ENCODE measurements at places on chromosomes 5 and 9.

DNA sequence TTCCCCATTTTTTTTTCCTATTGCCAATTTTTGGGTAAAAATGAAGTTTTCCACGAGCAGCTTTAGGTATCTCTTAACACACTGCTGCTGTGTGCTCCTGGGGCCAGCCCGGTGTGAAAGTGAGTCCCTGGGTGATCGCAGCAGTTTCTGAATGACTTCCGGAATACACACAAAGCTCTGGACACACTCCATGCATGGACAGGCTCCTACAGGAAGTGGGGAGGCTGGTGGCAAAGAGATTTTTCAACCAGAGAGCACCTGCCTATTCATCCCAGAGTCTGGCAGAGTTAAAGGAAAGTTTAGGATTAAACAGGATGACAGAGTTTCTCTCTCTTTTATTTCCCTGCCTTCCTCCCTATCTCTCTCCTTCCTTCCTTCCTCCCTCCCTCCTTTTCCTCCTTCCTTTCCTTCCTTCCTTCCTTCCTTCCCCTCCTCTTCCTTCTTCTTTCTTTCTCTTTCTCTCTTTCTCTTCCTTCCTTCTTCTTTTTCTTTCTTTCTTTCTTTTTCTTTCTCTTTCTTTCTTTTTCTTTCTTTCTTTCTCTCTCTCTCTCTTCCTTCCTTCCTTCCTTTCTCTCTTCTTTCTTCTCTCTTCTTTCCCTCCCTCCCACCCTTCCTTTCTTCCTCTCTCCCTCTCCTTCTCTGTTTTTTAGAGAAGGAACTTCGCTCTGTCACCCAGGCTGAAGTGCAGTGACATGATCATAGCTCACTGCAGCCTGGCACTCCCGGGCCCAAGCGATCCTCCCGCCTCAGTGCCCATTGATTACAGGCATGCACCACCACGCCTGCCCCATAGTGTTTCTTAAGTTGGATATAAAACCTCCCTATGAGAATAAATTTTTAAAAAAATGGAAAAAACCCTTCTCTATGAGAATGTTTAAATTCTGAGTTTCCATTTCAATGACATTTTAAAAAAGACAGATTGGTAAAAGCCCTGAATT, 38.7 kb upstream of the UBTD2 start:
- no peak for DNase-seq

GRCh38 chr9:115005322-115005721, 74.9 kb upstream of the TNFSF8 start:
- no peak for DNase-seq

DNA sequence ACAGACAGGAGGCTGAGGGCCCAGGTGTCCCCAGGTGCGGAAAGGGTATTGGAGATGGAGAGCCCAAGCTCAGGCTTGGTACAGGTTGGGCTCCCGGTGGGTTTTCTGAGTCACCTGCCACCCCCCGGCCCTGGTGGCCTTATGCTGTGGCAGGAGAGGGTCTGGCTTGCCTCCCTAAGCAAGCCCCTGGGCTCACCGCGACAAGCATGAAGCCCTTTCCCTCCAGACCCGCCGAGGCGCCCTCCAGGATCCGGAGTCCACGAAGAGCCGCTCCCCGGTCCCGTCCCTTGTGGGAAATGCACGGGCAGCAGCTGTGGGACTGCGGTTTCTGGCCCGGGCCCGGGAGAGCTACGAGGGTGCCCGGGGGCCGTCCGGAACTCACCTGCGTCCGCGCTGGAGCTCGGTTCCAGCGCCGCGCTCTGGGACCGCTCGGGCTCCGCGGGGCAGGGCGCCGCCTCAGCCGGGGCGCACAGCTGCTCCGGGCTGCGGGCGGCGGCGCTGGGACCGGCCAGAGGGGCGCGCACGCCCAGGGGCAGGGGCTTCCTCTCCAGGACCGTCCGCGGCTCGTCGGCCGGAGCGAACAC, 757 bp downstream of the SAPCD2 start:
- DNase-seq: no peak

GRCh38 chr5:136057401-136058038, 28.7 kb downstream of the TGFBI start:
- no peak for DNase-seq

- DNase-seq: no peak
These were observed 78.9 kb downstream of the SEMA4D start for GRCh38 chr9:89418882-89419640.

GRCh38 chr9:76510446-76510845, 51.5 kb downstream of the GCNT1 start:
- DNase-seq: no peak

GRCh38 chr5:61589946-61590345, 257.9 kb downstream of the ZSWIM6 start:
- no peak for DNase-seq

DNA sequence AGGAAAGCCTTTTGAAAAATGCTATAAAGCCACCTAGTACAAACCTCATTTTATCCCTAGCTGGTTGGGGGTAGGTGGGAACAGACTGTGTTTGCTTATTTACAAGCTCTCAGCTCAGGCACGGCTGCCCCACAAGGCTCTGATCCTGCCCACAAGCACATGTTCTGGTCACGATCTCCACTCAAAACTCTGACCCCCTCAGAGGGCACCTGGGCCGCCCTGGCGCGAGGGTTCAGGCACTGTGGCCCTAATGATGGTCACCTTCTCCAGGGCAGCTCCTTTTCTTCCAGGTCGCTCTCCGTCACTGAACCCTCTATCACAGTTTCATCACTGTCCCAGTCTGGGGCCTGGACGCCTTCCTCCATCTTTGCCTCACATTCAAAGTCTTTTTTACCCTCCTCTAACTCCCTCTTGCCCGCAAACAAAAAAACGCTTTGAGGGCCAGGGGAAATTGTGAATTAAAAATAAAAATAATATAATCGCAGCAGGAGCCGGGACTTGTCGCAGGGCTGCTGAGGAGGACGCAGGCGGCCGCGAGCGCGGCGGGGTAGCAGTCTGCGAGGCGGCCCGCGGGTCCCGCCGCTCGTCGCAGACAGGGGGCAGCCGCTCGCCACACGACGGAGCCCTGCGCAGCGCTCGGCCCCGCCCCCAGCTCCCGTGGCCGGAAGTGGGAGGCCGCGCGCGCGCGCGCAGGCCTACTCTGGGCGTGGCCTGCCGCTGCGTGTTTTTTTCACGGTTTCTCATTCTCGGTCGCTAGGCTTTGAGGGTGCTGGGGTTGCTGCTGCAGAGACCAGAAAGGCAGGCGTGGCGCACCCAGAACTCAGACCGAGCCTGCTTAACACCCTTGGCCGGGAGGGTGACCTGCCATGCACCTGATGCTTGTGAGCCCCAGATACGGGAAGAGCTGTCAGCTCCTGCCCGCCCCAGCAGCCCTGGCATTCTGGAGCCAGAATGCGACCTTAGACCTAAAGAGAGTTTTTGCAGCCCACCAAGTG, at the start of gene ANKRD31:
TSS of gene ANKRD31 (minus strand) at position 557 of the 995 bp plus-strand sequence. CDS start at position 365, 192 bp downstream.
- DNase-seq: peak; percentile 90

DNA sequence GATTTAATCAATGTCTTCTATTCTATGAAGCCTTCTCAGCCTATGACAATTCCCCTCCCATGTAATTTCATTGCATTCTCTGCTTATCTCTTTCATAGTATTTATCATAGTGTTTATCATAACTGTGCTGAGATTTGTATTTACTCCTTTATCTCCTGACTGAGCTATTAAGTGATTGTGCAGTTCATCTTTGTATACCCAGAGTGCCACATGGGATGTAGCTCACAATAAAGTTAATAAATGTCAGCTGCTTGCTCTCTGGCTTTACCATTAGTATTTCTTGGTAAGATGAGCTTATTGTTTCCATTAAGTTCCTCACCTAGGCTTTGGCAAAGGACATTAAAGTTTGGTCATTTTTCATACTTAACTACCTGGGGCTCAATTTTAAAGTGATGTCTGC, 275.1 kb upstream of the MPDZ start:
- DNase-seq: no peak

- DNase-seq: no peak
These were observed 17.3 kb upstream of the ZBTB34 start for GRCh38 chr9:126842977-126843799.

DNA sequence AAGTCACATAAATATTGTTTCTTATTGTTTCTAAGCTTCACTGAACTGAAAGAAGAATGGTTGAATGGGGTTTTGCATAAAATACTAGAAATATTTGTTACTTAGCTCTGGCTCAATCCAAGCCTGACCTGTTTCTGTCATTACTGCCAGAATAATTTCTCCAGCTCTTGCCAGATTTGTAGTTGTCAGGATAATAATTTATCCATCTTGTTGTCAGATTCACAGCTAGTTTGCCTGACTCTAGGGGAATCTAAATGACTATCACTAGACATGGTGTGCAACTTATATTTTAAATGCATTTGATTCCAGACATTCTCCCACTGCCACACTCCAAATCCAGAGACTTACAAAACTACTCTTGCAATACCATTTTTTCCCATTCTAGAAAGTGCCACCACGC, 422.7 kb downstream of the ZSWIM6 start:
- DNase-seq: no peak

DNA sequence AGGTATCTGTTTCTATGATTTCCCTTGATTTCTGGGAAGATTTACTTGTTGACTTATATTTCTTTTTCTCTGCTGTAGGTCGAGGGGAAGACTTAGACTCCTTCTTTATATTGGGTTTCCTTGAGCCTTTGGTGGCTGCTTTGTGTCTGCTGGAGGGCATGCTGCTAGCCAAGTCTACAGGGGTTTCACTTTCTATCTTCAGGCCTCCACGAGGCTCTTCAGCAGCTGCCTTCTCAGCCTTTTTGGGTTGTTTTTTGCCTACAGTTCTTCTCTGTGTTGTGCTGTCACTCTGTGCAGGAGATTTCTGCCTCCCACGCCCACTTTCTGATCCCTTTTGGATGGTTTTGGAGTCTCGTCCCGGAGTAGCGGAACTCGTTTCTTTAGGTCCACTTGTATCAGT, 23.2 kb downstream of the LEAP2 start:
- no peak for DNase-seq

DNA sequence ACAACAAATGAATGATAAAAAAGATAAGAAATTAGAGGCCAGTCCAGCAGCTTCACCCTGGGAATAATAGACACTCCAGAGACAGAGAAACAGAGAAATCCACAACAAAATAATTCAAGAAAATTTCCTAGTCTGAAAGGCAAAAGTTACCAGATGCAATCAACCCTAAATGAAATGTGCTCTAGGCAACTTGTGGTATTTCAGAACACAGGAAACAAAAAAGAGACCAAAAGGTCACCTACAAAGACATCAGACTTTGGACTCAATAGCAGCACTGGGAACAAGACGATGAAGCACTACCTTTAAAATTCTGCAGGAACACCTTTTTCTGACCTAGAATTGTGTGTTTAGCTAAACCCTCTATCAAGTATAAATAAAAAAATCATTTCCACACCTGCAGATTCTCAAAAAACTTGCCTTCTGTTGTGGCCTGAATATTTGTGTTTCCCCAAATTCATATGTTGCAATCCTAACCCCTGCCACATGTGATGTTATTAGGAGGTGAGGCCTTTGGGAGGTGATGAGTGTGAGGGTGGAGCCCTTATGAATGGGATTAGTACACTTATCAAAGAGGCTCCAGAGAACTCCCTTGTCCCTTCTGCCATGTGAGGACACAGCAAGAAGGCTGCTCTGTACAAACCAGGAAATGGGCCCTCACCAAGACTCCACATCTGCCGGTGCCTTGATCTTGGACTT, 5.9 kb upstream of the MAPK9 start:
- no peak for DNase-seq

DNA sequence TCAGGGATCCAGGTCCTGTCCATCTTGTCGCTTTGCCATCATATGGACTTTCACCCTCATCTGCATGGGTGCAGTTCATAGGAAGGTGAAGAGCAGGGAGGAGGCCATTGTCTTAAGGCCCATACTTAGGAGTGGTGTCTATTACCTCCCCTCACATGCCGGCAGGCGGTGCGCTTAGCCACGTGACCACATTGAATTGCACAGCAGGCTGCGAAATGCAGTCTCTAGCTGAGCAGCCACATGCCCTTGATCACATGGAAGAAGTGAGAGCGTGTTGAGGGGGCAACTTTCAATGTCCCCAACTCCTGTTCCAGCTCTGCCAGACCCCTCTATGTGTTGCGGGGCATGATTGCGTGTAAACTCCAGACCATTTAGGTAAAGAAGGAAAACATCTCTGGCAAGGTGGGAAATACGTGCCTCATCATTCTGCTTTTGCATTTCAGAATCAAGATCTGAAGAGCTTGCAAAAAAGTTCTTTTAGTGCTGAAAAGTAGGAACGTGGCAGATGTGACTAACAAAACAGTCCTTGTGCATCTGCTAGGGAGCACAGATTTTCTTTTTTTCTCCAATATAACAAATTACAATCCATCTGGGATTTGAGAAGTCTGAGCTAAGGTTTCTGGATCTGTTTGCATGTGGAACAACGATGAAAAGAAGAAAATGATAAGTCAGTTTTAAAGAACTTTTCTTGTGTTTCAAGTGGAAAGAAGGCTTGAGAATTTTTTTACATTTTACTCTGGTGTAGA, 34.4 kb downstream of the ROPN1L start:
- DNase-seq: no peak

- no peak for DNase-seq
These were observed 553 bp downstream of the MAP3K1 start for GRCh38 chr5:56815658-56816545.

DNA sequence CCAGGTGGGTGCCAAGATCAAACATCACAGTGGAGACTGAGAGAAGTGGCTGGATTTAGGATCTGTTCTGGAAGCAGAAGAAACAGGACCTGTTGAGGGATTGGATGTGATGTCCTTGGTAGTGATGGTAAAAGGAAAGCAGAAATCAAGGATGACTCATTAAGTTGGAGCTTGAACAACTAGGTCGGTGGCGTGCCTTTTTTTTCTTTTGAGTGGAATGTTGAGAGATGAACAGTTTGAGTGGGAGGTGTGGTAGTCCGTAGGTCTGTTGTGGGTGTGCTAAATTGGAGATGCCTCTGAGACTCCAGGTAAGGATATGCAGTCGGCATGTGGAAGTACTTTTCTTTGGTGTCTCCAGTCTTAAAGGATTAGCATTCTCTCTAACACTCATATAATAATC, 92.1 kb upstream of the IL12B start:
- no peak for DNase-seq

DNA sequence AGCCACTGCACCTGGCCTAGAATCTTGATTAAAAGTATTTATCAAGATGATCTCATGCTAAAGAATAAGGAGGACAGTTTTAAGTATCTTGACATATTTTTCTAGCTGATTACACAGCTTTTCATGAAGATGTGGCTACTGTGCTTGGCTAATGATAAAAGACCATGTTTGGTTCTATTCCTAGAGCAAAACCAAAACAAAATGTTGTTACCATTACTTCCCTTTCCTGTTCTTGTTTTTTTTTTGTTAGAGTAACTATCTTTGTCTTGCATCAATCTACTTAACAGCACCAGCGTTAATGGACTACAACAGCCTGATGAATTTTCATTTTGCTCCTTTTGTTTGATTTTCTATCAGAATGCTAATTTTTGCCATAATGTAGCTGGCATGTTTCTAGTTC, 86.2 kb upstream of the DHFR start:
- DNase-seq: no peak

GRCh38 chr5:33166522-33166921, 274.2 kb upstream of the TARS1 start:
- no peak for DNase-seq

- DNase-seq: no peak
These were observed 33.3 kb downstream of the KCTD16 start for GRCh38 chr5:144203750-144204596.

- DNase-seq: peak; percentile 39
These were observed 61.2 kb upstream of the PHYKPL start for GRCh38 chr5:178293815-178294214.

All from right forelimb (tissue), 1 donor.